ENCODE measurements at places on chromosomes 2 and 18.

GRCh38 chr2:26694001-26694400, 1.5 kb downstream of the KCNK3 start:
- DNase-seq = no peak

- DNase-seq = no peak
Measured at GRCh38 chr2:128717758-128718710, 399.4 kb upstream of the HS6ST1 start.

- DNase-seq = no peak
Measured at GRCh38 chr2:156536534-156536933, 100.4 kb downstream of the GPD2 start.

- DNase-seq = peak; percentile 86
Measured at GRCh38 chr2:145744541-145745386, 1224.8 kb upstream of the ZEB2 start.

GRCh38 chr18:45688833-45689232, 35.1 kb upstream of the SLC14A1 start:
- peak; percentile 10 for DNase-seq

- DNase-seq = no peak
Measured at GRCh38 chr2:106160786-106161261, 33.3 kb downstream of the UXS1 start.

DNA sequence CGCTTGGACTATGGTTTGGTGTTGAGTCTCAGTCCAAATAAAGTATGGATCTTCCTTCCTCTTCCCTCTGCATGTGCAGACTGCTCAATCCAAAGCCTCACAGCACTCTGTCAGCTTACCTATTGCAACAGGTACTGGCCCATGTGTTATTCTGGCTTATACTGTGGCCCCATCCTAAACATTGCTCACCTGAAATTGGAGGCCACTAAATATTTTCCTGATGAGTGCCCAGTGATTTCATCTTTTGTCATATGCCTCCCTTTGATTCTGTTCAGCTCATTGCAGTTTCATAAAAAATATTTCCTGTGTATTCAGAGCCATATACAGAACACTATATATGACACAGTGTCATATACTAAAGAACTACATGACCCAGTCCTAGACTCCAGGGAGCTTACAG, 86.3 kb upstream of the FAM136A start:
- DNase-seq = no peak

DNA sequence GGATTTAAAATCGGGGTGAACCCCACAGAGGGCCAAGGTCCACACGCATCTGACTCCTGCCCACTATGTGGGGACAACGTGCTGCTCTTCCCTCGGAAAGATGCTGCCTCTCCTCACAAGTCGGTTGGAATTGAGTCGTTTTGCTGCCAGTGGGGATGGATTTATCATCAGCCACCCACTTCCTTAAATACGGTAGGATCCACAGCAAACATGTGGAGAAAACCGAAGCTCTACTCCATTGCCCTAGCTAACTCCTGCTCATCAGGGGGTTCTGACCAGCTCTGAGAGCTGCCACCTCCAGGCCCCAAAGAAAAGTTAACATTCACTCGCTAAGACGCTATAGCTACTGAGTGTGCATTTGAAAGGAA, 80.9 kb downstream of the CHRNA1 start:
- no peak for DNase-seq

GRCh38 chr2:20562540-20563225, 88.2 kb downstream of the HS1BP3 start:
- DNase-seq = no peak

DNA sequence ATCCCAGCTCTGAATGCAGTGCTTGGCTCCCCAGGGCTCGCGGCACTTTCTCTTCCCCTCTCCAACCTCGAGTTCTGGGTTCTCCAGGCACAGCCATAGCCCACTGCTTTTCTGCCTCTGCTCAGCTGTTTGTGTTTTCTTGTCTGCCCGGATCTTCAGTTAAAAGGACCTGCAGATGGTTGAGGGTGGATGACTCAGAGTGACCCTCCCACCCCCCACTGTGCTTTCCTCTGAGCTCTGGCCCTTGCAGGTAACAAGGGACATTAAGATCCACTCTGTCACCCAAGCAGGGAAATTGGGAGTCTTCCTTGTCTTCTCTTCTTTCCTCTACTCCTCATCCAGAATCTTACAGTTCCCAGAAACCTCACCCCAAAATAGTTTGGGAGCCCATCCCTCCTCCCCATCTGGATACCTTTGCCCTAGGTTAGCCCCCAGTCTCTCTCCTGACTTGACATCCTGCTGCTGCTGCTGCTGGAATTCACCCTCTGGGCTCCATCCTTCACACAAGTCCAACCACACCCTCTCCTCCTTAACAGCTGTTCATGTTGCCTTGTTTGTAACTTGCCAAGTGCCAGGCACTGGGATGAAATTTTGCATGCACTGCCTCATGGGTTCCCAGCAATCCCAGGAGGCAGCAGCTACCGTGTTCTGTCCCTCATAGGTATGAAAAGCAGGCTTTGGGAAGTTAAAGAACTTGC, 157.9 kb upstream of the TTC39C start:
- no peak for DNase-seq

GRCh38 chr2:8368463-8368862, 313.4 kb upstream of the ID2 start:
- DNase-seq = no peak

- no peak for DNase-seq
Measured at GRCh38 chr2:69203166-69203985, 183.7 kb downstream of the GFPT1 start.

- no peak for DNase-seq
Measured at GRCh38 chr2:203718087-203718486, 11.6 kb downstream of the CD28 start.

- no peak for DNase-seq
Measured at GRCh38 chr18:76457475-76457874, 37.6 kb downstream of the ZNF516 start.

GRCh38 chr2:164710837-164711765, 89.8 kb upstream of the GRB14 start:
- DNase-seq = no peak

DNA sequence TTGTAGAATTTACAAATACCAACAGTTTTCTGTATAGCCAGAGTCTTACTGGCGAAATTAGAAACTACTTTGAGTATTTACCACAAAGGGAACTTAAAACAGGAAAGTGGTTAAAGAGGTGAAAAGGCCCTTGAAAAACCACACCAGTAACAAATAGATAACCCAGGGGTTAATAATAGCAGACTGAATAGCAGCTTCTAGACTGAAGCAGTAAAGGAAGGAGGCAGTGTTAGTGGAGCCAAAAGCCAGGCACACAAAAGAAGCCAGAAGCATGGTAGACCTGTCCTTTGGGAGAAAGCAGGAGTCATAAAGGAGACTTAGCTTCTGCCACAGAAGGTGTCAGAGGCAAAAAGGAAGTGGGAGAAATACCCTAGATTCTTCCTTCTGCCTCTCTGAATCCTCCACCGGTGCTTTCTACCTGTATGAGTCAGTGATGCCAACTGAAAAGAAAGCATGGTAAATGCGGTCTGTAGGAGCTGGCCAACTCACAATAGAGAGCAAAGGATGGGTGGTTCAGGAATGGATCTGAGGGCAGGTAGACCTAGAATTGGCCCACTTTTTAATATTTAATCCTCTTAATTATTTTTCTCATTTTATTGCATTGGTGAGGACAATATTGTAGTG, 97.3 kb downstream of the ARL6IP6 start:
- no peak for DNase-seq

DNA sequence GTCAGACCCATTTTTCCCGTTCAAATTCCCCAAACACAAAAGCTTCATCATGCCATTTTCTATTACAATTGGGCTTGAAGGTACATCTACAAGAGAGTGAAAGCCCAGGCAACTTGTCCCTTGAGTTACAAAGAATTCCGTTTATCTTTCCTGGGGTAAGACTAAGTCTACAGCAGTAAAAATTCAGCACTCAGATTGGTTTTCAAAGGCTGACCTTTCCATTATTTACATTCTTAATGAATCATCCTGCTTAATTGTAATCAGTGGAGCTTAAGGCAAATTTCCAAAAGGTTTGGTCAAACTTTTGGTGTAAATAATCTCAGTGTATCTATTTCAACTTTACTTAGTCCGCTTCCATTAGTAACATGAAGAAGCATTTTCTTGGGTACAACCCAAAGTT, 33.4 kb upstream of the ST3GAL5 start:
- DNase-seq = no peak

DNA sequence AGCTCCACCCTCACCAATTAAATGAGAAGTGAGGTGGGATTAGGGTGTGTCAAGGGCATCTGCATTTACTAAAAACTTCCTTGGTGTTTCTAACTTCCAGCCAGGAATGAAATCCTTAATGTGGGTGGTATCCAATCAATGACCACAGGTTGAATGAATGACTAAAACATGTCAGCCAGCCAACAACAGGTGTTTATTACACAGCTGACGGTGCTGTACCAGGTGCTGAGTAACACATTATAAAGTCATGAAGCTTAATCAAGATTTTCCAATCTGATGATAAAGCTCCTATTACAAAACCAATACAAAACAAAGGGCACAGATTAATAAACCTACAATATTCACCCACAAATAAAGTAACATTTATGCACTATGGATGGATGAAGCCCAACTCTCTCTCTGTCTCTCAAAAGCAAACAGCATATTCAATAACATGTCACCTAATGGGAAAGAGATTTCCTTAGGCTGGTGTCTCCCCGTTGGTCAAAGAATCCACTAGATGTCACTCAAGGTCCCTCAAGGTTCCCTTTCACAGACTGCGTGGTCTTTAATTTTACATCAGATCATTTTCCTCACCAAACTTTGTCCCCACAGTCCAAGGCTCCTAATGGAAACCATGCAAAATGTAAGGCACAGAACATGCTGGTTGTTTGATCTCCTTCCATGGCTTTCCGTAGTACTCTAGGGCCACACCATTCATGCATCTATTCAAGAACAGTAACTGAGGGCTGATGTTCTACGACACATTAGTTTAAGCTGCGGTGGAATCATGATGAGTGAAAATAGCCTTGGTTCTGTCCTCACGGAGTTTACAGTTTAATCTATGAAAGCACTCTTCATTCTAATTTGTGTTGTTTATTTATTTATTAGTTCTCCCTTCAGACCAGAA, 6.4 kb upstream of the PTPN4 start:
- DNase-seq = no peak

DNA sequence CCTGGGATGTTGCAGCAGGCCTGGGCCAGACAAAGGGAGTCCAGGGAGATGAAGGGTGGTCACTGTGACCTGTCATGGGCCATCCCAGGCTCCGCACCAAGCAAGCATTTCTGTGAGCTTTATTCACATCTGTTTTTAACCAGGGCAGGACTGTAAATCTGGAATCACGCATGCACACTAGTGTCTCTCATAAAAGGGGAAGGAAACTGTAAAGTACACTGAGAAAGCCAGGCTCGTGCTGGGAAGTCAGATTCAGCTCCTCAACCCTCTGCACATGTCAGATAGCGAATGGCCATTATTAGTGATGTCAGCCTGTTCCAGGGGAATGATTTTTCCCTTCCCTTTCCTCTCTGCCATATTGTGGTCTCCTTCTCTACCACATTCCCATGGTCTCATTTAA, 818.6 kb upstream of the RAB6C start:
- no peak for DNase-seq

- DNase-seq = no peak
Measured at GRCh38 chr2:157257312-157258252, at the start of gene GALNT5. TSS of gene GALNT5 (plus strand) at chr2:157257705. CDS start at chr2:157258083, 378 bp downstream.

GRCh38 chr2:240341064-240341463, 94.4 kb upstream of the GPC1 start:
- no peak for DNase-seq

- DNase-seq = no peak
Measured at GRCh38 chr2:191319186-191319585, 74.0 kb downstream of the MYO1B start.

GRCh38 chr2:170742000-170742399, 26.9 kb downstream of the SP5 start:
- DNase-seq = no peak

DNA sequence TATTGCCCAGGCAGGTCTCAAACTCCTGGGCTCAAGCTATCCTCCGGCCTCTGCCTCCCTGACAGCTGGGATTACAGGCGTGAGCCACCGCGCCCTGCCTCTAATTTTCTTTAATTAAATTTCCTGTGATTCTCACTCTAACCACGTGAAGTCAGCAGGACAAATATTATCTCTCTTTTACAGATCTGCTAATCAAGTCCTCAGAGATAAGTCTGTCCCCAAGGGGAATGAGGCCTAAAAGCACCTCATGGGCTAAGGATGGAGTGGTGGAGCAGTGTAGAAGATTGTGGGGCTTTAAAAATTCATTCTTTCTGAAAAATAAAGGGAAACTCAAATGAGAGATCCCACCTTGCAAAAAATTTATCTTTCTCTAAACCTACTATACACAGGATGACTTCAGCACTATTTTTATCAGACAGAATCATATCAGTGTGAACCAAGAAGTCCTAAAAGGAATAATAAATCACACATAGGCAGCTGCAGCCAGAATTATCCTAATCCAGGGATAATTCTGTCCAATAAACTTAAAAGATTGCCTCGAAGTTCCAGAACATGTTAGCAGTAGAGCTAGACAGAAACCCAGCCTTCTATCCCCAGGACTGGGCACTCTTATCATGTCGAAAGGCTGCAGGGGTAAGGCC, 38.3 kb upstream of the BMPR2 start:
- DNase-seq = no peak

- peak; percentile 97 for DNase-seq
Measured at GRCh38 chr2:149648282-149649030, 60.9 kb upstream of the MMADHC start.
